ENCODE measurements at places on chromosomes 3 and 15. TPM values are rescaled to one million over a fixed set of nuclear protein-coding genes. Genes with fewer than 3 reads are reported as not detected.

The NEO1 gene
- 7.0 TPM for total RNA-seq

The CELSR3 gene
- 14.2 TPM for total RNA-seq

The CCR3 gene
- total RNA-seq = not detected

DNA sequence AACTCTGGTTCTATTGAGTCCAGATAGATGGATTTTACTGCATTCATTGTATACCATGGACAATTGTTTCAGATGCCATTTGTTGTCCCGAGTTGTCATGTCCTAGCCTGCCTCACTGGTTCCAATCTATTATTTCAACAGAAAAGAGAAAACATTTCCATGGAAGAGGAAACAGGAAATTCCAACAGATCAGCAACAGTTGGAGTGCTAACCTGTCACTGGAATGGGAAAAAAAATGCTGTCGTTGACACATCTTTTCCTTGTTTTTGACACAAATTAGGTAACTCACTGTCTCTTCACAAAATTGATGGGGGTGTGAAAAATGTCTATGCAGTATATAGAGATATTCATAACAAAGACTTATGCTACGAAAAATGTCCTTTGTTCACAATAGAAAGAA, 432.0 kb upstream of the TBL1XR1 start:
- no peak for DNase-seq
- H3K4me1 ChIP-seq = peaks cover 9% of the 10 kb centered on the region
- no peaks in the 10 kb centered on the region for H3K27me3 ChIP-seq
- no peak overlapping the region for H3K27ac ChIP-seq
- H3K4me3 ChIP-seq = no peak overlapping the region

DNA sequence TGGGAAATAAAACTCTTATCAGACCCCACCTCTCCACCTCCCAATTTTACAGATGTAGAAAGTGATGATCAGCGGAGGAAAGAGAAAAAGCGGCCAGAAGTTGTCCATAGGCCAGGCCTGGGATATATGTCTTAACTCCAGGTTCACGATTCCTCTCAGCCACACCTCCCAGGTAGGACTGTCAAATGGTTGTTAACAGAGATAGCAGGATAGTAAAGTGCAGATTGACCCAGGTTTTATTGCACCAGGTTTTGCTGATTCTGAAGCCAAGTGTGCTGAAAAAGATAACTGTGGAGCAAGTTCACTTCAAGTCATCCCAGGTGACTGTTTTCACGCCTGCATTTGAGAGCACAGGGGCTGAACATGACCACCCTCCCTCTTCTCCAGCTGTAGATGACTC, 36.1 kb downstream of the LSM3 start:
- no peaks in the 10 kb centered on the region for H3K4me1 ChIP-seq
- no peaks in the 10 kb centered on the region for H3K36me3 ChIP-seq
- no peak overlapping the region for H3K4me3 ChIP-seq
- no peaks in the 10 kb centered on the region for H3K27me3 ChIP-seq

- no peaks in the 10 kb centered on the region for H3K27me3 ChIP-seq
- DNase-seq = no peak
- H3K4me3 ChIP-seq = no peak overlapping the region
- H3K36me3 ChIP-seq = no peaks in the 10 kb centered on the region
- H3K4me1 ChIP-seq = no peaks in the 10 kb centered on the region
Measured at GRCh38 chr3:161913786-161914389, 417.3 kb downstream of the OTOL1 start.

- no peak overlapping the region for H3K4me3 ChIP-seq
- no peaks in the 10 kb centered on the region for H3K4me1 ChIP-seq
- DNase-seq = peak; percentile 6
Measured at GRCh38 chr15:62482785-62483429, 317.8 kb upstream of the C2CD4B start.

- no peaks in the 10 kb centered on the region for H3K4me1 ChIP-seq
- H3K4me3 ChIP-seq = no peak overlapping the region
- H3K27ac ChIP-seq = no peak overlapping the region
- H3K36me3 ChIP-seq = peaks cover 4% of the 10 kb centered on the region
Measured at GRCh38 chr15:72421484-72421883, 23.4 kb downstream of the TMEM202 start.

GRCh38 chr3:61718565-61718964, 157.2 kb downstream of the PTPRG start:
- H3K27ac ChIP-seq = no peak overlapping the region
- H3K4me1 ChIP-seq = no peaks in the 10 kb centered on the region
- no peak for DNase-seq
- H3K27me3 ChIP-seq = no peaks in the 10 kb centered on the region
- no peaks in the 10 kb centered on the region for H3K36me3 ChIP-seq

DNA sequence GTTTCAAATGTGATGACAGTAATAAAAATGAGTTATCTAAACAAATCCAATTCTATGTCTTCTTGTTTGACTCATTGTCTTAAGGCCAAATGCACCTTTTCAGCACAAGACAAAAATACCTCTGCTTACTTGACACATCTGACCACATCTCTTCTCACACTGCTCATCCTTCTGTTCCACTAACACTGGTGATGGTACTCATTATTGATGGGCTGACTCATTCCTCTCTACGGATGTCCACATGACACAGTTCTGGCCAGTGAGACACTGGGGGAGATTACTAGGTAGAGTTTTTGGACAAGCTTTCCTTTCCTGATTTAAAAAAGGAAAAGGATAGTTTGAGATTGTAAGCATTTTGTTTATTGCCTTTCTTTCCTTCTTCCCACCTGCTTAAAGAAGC, 410.6 kb upstream of the THRB start:
- H3K4me3 ChIP-seq = no peak overlapping the region
- no peaks in the 10 kb centered on the region for H3K4me1 ChIP-seq
- H3K27ac ChIP-seq = no peak overlapping the region
- no peaks in the 10 kb centered on the region for H3K27me3 ChIP-seq
- no peaks in the 10 kb centered on the region for H3K36me3 ChIP-seq

DNA sequence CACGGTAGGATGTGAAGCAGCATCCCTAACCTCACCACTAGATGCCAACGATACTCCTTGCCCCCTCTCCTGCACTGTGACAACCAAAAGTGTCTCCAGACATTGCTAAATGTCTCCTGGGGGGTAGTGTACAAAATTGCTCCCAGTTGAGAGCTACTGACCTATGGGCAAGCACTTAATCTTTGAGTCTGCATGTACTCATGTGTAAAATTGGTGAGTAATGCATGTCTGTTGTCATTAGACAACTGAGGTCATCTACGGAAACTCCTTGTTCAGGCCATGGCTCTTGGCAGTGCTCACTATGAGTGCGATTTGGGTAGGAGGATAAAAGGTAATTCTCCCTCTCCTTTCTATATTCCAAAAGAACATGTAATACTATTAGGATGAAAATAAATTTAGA, 29.2 kb downstream of the PDHB start:
- H3K4me1 ChIP-seq = no peaks in the 10 kb centered on the region
- peaks cover 3% of the 10 kb centered on the region for H3K36me3 ChIP-seq
- no peak for DNase-seq
- no peaks in the 10 kb centered on the region for H3K27me3 ChIP-seq

- no peak overlapping the region for H3K4me3 ChIP-seq
- H3K4me1 ChIP-seq = no peaks in the 10 kb centered on the region
- H3K27me3 ChIP-seq = no peaks in the 10 kb centered on the region
- H3K27ac ChIP-seq = no peak overlapping the region
Measured at GRCh38 chr3:8891303-8891702, 72.0 kb downstream of the RAD18 start.

DNA sequence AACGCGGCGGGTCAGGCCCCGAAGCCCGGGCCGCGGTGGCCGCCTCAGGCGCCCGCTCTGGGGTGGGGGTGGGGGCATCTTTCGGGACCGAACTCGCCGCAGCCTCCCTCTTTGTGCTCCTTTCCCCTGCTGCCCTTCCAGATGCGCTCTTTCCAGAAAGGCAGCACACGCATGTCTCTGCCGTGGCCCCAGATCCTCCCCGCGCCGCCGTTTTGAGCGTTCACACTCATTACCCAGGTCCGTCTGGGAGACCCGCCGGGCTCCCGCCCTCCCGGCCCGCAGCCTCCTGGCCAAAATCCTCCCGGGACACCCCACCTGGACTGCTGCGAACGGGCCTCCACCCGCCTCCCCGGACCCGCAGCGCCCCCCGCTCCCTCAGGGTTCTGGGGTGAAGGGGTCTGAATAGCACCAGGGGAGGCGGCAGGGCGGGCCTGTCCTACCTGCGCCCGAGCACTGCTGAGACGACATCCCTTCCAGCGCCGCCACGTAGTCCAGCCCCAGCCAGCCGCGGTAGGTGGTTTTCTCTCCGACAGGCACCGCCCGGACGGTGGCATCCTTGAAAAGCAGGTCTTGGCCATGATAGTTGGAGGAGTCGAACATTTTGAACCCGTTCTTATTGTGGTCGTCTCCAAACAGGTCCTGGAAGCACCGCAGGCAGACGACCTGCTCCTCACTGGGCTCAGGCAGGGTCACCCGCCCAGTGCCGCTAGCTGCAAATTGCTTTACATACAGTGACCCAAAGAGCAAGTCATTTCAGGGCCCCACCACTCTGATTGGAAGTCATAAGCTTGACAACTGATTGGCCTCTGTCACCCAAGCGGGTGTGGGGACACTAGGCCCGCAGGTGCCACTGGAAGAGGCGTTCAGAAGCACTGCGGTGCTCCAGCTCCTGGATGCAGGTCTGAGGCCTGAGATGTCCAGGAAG, 25.9 kb downstream of the MELTF start:
- DNase-seq = peak; percentile 30
- H3K27me3 ChIP-seq = peaks cover 10% of the 10 kb centered on the region
- peaks cover 14% of the 10 kb centered on the region for H3K4me1 ChIP-seq
- peak overlapping the region; percentile 57 for H3K27ac ChIP-seq

DNA sequence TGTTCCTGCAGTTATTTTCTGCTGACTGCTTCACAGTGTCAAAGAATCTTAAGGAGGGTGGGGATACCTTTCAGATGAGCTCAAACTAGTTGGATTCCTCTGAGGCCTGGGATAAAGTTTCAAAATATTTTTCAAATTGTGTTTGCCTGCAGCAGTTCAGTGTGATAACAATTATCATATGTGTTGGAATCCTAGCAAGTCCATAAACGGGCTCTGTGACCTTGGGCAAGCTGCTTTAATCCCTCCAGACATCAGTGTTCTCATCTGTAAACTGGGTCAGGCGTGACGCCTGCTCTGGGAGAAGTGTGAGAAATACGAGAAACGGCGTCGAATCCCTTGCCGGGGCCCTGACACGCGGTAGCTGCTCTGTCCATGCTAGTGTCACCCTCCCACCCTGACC, 153.5 kb downstream of the UACA start:
- no peak overlapping the region for H3K4me3 ChIP-seq
- H3K27ac ChIP-seq = no peak overlapping the region
- peaks cover 18% of the 10 kb centered on the region for H3K27me3 ChIP-seq
- no peaks in the 10 kb centered on the region for H3K4me1 ChIP-seq
- no peak for DNase-seq

DNA sequence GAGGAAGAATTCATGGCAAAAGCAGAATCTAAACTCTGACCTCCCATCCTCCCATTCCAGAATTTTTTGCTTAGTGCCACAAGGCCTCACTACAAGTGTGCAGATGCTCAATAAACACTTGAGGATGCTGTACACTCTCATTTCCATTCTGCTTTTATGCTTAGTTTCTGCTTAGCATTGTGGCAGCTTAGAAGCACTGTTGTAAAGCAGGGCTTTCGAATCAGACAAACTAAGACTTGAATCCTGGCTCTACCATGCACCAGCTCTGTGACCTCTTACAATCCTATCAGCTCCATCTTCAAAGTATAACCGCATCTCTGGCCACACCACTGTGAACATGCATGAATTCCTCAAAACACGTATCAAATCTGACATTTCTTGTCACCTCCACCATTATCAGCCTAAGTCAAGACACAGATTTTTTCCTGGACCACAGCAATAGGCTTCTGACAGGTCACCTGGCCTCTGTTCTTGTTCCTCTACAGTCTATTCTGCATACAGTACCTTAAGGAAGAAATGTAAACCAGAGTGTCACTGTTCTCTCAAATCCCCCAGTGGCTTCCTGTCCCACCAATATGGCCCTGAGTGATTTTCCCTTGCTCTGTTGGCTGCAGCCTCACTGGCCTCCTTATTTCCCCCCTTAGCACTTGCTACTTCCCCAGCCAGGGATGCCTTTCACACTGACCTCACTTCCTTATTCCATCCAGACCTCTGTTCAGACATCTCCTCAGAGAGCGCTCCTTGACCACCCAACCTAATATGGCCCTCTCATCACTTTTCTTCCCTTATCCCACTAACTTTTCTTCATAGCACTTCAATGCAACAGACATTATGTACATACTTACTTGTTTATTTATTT, 8.1 kb upstream of the PHC3 start:
- no peak overlapping the region for H3K27ac ChIP-seq
- peak overlapping the region; percentile 17 for H3K4me3 ChIP-seq
- DNase-seq = no peak
- peaks cover 8% of the 10 kb centered on the region for H3K4me1 ChIP-seq

DNA sequence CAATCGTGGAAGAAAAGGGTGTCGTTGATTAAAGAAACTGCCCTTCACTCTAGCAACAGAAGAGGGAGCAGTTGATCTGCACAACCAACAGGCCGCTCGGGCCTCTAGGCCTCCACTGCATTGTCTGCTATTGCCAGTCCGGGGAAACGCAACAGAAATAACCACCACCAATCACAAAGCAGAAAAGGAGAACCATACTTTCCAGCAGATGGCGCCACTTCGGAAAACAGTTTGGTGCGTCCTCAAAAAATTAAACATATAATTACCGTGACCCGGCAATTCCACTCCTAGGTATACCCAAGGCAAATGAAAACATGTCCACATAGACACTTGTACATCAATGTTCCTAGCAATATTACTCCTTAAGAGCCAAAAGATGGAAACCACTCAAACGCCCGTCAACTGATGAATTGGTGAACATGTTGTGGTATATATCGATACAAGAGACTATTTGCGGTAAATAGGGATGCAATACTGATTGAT, 154.1 kb downstream of the TJP1 start:
- H3K4me3 ChIP-seq = no peak overlapping the region
- H3K4me1 ChIP-seq = no peaks in the 10 kb centered on the region
- H3K27ac ChIP-seq = no peak overlapping the region
- DNase-seq = peak; percentile 41
- no peaks in the 10 kb centered on the region for H3K36me3 ChIP-seq

DNA sequence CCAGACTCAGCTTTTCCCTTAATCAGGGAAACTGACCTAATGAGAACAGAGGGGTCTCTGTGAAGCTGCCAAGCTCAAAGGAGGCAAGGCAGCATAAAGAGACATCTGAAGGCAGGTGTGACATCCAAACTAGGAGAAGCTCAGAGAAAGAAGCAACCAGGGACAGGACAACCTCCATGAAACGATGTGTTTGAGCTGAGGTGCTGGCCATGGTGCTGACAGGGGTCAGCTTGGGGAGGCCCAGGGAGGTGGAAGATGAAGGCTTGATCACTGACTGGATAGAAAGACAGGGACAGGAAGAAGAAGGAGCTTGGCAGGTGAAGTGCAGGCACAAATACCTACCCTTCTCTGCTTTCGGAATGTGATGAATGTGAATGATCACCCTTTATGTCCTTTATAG, 179.5 kb upstream of the NSMCE3 start:
- H3K27ac ChIP-seq = no peak overlapping the region
- peaks cover 8% of the 10 kb centered on the region for H3K4me1 ChIP-seq
- H3K4me3 ChIP-seq = no peak overlapping the region
- no peaks in the 10 kb centered on the region for H3K36me3 ChIP-seq
- no peaks in the 10 kb centered on the region for H3K27me3 ChIP-seq

- H3K4me3 ChIP-seq = no peak overlapping the region
- H3K4me1 ChIP-seq = no peaks in the 10 kb centered on the region
- H3K36me3 ChIP-seq = no peaks in the 10 kb centered on the region
- DNase-seq = no peak
Measured at GRCh38 chr15:71202712-71203111, 87.4 kb downstream of the THSD4 start.
